ENCODE measurements at places on chromosomes 1 and 21.

DNA sequence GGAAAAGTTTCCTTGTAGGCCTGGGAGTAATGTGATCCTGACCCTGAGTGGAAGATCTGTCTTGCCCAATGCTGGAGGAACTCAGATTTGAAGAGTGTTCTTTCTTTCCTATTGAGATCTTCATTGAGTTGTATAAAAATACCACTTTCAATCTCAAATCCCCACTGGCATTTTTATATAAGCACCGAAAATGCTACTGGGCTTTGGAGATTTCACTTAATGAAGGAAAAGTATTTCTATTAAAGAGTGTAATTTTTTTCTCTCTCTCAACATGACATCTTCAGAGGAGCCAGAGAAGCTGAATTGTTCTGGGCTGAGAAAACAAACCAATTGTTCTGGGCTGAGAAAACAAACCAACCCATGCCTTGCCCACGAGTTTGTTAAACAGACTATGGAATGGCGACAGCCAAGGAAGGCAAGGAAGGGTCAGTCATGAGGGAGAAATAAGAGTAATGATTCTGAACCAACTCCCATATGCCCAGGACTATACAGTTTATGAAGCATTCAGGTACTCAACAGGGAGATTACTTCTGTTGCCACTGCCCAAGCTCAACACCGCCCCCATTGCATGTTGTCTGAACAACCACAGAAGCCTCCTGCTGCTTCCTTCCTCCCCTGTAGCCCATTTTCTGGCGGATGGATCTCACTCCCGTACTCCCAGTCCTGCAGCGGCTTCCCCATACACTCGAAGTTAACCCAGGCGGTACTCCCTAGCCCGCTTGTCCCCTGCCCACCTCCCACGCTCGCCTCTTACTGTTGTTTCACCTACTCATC, 103.2 kb downstream of the BEND5 start:
- no peak for DNase-seq

- DNase-seq: no peak
These were observed 388.7 kb downstream of the ST6GALNAC3 start for GRCh38 chr1:76463278-76463677.

- no peak for DNase-seq
These were observed 495 bp downstream of the SYNC start for GRCh38 chr1:32701951-32702598.

- no peak for DNase-seq
These were observed 107.1 kb downstream of the NIBAN1 start for GRCh38 chr1:184866991-184867788.

- no peak for DNase-seq
These were observed 28.5 kb downstream of the SKI start for GRCh38 chr1:2256435-2257244.

DNA sequence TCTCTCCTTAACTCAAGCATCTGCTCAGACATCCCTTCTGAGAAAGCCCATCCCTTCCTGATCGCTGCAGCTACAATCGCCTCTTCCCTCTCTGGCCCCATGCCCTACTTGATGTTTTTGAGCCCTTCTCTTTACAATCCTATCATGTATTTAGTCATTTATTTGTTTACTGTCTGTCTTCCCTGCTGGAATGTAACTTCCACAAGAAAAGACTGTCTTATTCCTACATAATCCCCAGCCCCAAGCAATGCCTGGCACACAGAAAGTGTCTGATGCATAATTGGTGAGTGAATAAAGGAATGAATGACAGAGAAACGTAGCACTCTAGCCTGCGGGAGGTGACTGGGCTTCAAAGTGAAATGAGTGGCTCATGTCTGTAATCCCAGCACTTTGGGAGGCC, 25.4 kb downstream of the ECE1 start:
- DNase-seq: no peak

DNA sequence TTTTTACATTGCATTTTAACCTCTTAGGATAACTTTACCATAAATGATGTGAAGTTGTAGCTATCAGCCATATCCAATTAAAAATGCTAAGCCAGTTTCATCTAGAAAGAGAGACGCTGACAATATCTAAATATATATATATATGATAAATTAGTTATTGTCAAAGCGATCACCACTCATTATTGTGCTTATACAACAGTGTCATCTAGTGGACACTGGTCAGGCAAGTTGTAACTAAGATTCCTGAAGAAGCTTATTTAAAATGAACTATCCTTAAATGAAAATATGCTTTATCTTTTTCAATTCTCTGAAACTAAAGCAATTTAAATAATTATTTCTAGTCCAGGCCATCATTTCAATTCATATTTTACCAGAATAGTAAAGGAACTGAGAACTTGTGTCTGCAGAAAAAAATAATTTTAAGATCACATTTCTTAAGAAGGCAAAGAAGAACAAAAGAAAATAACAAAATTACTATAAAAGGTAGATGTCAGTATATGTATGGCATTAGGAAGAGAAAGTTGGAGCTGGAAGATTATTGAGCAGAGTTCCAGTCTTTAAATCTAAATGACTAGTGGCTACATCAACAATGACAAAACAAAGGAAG, 193.3 kb upstream of the SNX7 start:
- no peak for DNase-seq

- DNase-seq: no peak
These were observed 394.8 kb downstream of the PRDM2 start for GRCh38 chr1:14094611-14095400.

- no peak for DNase-seq
These were observed 408.0 kb upstream of the KAZN start for GRCh38 chr1:14190508-14190907.

GRCh38 chr1:30728832-30729638, 5.7 kb upstream of the MATN1 start:
- no peak for DNase-seq

DNA sequence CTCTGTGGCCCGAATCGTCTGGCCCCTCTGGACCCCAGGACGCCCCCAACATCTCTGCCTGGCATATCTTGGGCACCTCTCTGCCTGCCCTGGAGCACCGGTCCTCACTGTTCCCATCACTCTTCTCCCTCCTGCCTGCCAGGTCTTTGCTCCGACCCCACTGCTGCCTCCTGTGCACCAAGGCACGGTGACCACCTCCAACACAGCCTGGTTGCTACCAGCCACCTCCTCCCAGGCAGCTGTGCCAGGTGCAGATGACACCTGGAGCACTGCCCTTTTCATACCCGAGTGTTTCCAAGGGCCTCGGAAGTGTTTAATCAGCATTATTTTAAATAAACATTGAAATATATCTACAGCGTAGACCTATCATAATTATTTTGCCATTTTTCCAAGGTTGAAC, 31.3 kb downstream of the PKNOX1 start:
- DNase-seq: no peak

DNA sequence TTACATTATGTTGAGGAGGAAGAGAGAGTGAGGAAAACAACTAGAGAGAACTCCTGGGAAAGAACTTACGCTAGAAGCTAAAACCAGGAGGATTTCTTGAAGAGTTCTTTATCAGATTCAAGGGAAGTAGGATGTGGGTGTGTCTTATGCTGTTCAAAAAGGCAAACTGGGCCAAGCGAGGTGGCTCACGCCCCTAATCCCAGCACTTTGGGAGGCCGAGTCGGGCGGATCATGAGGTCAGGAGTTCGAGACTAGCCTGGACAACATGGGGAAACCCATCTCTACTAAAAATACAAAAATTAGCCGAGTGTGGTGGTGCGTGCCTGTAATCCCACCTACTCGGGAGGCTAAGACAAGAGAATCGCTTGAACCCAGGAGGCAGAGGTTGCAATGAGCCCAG, 23.1 kb downstream of the SMG7 start:
- DNase-seq: no peak

- DNase-seq: no peak
These were observed 159.0 kb downstream of the NPHP4 start for GRCh38 chr1:5832916-5833895.

GRCh38 chr1:177779166-177779965, 190.5 kb downstream of the SEC16B start:
- DNase-seq: no peak

DNA sequence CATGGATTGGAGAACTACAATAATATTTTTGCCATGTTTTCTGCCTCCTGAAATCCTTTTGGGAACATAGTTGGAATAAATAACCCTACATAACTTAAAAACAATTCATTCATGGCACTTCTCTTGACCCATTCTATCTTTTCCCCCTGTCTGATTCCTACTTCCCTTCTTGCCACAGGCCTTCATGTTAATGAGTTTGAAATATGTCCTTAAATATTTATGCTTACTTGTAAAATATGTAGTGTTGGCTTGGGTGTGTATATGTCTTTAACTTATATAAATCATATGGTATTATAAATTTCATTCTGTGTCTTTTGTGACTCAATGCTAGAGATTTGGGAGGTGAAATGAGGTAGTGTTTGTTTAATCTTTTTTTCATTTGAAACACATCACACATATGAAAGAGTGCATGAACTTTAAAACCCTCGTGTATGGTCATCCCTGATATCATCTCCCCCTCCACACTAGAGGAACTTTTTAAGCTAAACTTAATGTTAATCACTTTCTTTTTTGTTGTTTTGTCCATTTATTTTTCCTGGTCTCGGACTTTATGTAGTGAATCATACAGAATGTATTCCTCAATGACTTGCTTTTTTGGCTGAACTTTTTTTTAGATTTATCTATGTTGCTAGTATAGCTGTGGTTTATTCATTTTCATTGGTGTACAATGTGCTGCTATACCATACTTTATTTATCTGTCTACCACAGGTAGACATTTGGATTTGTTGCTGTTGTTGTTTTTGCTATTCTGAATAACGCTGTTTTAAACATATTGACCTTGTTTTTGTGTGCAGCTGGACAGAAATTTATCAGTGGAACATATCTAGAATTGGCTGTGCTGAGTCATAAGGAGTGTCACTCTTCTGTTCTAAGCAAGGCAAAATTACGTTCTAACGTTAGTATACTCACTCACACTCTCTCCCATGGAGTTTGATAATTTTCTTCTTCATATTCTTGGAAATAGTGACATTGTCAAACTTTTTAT, 441.6 kb downstream of the PLPP3 start:
- DNase-seq: no peak

GRCh38 chr1:219788091-219788490, 140.3 kb downstream of the SLC30A10 start:
- no peak for DNase-seq

DNA sequence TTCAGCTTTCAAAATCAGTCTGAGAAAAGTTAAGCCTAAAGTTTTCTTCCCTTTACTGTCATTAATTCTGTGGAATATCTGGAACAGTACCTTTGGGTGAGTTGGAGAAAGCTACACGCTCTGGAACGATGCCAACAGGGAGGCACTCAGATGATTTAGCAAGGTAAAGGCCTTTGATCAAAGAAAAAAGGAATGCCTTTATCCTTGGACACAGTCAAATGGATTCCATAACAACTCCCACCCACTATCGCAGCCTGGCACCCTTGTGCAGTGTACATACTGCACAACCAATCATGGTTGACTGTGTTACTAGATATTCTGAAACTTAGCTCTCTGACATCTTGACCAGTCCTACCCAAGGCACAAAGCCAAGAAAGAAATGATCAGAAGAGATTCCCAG, 218.7 kb downstream of the PATJ start:
- no peak for DNase-seq

DNA sequence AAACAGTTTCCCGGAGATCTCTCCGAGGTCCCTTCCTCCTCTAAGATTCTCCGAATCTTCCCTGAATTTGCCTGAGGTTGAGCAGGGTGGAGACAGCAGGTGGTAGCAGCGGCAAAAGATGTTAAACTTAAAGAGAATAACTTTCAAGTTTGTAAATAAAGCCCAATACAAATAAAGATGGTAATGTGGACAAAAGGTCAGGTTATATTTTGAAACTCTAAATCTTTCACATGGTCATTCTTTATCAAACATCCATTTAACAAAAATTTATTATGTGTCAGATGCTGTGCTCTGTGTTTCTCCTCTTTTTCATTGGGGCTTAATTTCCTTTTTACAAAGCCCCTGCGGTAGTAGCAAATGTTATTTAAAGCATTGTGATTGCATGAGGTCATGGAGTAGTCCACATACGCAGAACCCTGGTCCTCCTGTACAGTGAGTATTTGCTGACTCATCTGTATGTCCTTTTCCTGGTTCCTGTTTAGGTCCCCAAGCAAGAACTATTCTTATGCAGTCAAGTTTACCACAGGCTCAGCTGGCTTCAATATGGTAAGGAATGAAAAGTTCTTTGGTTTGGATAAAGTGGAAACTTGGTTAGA, 119.2 kb downstream of the ITSN1 start:
- DNase-seq: no peak

GRCh38 chr21:36169470-36170128, 13.0 kb downstream of the DOP1B start:
- DNase-seq: no peak

GRCh38 chr1:13753636-13754402, 53.8 kb downstream of the PRDM2 start:
- DNase-seq: no peak

DNA sequence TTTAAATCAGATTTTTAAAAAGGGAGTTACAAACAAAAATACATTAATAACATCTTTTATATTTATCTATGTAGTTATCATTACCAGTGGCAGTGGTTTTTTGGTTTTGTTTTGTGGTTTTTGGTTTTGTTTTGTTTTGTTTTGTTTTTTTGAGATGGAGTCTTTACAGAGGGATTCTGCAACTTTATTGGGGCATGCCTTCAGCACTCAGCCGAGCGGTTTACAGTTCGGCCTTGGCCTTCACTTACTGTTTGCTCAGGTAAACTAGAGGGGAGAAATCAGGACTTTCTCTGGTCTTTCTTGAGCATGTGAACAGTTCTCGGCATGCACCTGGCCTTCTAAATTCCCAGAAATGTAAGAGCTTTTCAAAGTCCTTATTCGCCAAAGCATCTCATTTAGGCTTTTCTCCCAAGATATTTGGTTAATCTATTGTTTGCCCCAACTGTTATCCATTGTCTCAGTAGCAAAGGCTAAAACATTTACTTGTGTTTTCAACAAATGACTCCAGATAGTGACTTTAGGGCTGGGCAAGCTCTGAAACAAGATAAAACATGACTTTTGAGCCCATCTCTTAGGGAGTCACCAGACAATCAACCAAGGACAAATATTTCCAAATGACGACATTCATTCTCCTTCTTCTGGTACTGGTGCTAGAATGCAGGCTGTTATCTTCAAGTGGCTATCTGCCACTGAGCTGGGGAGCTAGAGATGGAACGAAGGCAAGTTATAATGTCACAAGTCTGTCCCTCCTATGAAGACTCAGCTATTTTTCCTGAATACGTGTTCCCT, 48.4 kb upstream of the ADORA3 start:
- DNase-seq: no peak

GRCh38 chr1:65889441-65889840, 96.7 kb downstream of the PDE4B start:
- no peak for DNase-seq

GRCh38 chr1:43441166-43441893, 12.4 kb downstream of the HYI start:
- DNase-seq: no peak

- no peak for DNase-seq
These were observed 200.2 kb downstream of the SDCCAG8 start for GRCh38 chr1:243455760-243456651.

All from stimulated activated CD4-positive, alpha-beta T cell treated with anti-CD3 and anti-CD28 coated beads, Interleukin-4, amount 100 ng/mL, for 48 hours (primary cell).